Stimulated activated naive CD8-positive, alpha-beta T cell treated with anti-CD3 and anti-CD28 coated beads, Interleukin-15, Interleukin-2, amounts not matched to agents 100 U/mL and 50 U/mL, for 24 hours (primary cell): ENCODE measurements at places on chromosomes 3 and 15.

DNA sequence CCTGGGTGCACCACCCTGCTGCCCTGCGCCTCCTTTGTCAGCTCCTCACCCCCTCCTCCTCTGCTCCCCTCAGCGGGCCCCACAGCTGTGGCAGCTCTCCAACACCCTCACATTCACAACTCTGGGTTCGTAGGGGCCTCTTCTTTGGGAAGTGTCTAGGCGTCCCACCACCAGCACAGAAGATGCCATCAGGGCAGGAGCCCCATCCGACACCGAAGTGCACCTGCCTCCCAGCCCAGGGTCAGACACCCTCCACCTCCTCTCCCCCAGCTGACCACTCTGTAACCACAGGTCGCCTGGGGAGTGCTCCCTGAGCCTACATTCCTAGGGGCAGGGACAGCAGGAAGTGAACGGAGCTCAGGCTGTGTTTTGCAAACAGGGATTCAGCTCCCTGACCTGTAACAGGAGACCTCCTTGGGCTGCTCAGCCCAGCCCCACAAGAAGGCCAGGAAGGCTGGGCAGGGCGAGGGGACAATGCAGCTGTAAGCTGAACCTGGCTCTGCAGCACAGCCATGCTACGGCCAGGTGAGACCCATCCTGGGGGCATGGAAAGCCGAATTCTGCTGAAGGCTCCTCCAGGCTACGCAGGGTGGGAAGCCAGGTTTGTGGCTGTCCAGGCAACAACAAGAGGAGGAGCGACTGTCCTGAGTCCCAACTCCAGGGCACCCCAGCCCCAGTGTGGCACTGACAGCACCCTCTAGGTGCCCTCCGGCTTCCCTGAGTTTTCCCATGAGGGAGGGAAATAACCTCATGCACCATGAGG is 269.0 kb downstream of the GOLGA6L6 start:
- no peak for DNase-seq

DNA sequence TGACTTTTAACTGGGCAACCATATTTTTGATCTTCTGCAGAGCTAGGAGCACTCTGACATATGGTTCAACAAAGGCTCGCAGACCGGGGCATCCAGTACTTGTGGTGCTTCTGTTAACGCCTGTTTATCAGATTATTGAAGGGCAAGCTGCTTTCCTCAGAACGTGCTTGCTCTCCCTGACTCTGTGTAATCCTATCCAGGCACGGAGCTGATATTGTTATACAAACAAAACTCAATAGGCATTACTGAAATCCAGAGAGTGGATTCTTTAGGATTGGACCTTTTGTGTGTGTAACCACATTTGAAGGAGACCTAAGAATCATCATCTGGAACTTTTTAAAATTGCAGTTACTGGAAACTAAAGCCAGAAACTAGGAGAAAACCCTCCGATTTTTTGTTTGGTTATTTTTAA is 246.5 kb downstream of the PTPRG start:
- DNase-seq: no peak

- DNase-seq: no peak
Measured at GRCh38 chr15:89364341-89364740, 29.7 kb upstream of the POLG start.

DNA sequence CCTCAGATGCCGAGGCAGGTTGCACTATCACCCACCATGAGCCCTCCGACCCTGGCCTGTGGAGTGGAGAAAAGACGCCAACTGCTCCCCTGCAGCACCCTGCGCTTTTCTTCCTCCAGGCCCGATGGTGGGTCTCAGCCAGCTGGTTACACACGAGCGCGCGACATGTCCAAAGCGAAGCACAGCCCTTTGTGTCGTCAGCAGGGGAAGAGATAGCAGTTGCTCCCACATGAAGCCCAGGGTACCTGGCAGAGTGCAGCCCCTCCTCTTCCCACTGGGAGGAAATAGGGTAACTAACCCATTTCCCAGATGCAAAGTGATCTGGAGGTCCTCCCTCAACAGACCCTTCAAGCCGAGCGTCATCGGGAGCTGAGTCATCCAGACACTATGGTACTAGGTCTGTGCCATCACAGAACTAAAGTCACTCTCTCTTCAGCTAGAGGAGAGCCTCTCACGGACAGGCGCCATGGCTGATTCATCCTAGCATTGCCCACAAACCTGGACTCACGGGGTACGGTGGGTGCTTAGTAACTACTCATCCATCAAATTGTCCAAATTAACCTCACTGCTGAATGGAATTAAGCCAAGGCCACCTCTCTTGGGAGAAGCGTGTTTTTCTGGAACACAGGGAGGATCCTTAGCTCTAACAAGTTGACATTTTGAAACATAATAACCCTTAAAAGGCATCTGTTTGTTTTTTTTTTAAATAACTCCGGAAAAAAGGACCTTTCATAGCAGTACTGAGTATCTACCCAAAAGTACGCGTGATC is 45.2 kb upstream of the BDH1 start:
- no peak for DNase-seq

- DNase-seq: no peak
Measured at GRCh38 chr3:172065967-172066762, 26.8 kb downstream of the FNDC3B start.

GRCh38 chr3:170713653-170714052 is 127.8 kb upstream of the SLC7A14 start:
- DNase-seq: no peak

GRCh38 chr3:73380735-73381532 is 243.8 kb downstream of the PDZRN3 start:
- DNase-seq: no peak

DNA sequence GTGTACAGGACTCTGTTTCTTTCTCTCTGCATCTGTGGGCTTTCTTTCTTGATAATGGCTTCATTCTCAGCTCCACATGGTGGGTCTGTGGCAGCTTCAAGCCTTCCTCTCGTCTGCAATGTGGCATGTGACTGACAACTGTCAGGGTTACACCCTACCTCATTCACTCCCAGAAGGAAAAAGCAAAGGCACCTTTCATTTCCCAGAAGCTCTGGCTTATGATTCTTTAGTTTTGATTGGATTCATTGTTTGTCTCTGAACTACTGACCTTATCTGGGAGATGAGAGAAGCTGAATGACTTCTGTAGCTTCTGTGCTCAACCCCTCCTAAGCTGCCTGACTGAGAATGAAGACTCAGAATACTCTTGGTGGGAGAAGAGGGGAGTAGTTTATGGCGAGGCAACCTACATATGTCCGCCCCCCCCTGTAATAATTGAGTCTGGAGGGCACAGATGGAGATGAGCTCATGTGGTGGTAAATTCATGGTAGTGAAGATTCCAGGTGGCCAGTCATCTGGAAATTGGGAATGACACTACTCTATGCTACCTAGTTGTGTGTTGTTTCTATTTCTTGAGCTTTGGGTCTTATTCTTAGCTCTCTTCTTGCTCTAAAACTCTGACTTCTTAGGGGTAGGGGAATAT is 38.4 kb downstream of the KCNAB1 start:
- no peak for DNase-seq

DNA sequence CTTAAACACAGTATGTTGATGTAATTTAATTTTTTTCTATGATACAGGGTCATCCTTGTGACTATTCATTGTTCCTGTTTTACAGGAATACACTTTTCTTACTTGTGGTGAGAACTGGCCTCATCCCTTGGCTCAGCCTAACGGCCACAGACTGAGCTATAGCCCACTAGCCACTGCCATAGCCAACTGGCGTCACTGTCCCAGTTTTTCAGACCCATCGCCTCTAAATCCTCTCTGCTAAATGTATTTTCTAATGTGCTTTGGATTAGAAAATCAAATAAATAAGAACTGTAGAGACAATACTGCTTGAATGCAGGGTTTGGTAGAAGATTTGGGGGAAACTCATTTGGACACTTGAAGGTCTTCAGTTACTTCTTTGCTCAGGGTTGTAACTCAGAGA is 113.1 kb downstream of the TIGIT start:
- no peak for DNase-seq
